ENCODE measurements at places on chromosomes 4 and X.

DNA sequence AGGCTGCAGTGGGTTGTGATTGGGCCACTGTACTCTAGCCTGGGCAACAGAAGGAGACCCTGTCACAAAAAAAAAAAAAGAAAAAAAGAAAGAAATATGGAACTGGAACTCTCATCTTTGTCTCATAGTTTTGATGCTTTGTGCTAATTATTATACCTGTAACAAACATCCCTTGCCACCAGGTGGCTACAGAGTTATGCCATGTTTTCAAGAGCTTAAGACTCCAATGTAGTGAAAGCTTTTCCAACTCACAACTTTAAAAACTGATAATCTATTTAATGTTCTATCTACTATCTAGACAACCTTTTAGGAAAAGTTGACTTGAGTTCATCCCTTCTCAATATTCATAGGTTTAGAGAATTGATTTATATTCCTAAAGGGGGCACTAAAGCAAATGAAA, 42.4 kb downstream of the HTR2C start:
- no peak for DNase-seq

DNA sequence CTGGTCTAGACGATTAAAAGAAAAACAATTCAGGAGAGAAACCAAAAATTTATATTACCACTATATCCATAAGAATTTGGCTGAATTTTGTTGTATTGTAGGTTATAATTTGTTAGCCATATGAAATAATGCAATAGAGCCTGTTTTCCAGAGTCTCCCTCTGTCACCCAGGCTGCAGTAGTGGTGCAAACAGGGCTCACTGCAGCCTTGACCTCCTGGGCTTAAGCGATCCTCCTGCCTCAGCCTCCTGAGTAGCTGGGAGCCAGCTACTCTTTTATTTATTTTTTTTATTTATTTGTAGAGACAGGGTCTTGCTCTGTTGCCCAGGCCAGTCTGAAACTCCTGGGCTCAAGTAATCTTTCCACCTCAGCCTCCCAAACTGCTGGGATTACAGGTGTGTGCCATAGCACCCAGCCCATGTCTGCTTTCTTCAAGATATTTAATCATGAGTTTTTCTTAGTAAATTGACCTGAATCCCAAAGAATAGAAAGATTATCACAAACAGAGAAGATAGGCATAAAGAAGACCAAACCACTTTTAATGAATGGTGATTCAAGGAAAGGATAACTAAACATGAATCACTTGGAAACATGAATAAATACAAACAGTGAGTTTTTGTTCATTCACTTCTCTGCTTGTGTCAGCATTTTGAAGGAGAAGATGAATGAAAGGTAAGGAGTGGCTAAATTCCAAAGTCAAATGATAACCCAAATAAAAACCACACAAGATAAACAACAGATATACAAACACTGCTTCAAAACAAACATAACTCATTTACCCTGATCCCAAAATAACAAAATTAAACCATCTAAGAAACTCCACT, 82.1 kb downstream of the PPP3CA start:
- no peak for DNase-seq

DNA sequence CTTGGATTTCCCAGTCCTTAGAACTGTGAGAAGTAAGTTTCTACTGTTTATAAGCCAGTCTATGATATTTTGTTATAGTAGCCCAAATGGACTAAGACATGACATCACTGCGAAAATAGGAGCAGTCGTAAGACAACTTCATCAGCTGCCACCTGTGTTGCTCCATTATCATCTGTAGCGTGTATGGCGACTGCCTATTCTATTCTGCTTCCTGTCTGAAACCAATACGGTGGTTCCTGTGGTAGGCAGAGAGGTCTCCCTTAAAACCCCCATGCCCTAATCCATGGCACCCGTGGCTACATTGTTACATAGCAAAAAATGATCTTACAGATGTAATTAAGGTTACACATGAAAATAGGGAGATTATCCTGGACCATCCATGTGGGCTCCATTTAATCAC, 105.4 kb upstream of the FAT1 start:
- DNase-seq = no peak

DNA sequence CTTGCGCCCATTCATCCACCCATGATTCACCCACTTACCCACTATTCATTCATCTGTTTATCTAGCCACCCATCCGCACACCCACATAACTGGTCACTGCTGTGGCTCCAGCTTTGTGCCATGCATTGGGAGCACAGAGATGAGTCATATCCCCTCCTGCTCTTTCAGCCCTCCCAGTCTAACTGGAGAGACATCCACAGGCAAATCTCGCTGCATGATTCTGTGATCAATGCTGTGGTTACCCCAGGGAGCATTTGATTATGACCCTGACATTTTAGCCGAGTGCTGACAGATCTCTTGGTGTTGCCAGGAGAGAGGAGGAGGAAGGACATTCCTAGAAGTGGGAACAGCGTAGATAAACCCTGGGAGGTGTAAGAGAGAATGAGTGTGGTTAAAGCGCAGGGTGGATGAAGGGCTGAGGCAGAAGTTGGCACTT, 10.4 kb upstream of the PORCN start:
- no peak for DNase-seq

GRCh38 chrX:135275973-135276372, 24.1 kb downstream of the ETDA start:
- DNase-seq = no peak

DNA sequence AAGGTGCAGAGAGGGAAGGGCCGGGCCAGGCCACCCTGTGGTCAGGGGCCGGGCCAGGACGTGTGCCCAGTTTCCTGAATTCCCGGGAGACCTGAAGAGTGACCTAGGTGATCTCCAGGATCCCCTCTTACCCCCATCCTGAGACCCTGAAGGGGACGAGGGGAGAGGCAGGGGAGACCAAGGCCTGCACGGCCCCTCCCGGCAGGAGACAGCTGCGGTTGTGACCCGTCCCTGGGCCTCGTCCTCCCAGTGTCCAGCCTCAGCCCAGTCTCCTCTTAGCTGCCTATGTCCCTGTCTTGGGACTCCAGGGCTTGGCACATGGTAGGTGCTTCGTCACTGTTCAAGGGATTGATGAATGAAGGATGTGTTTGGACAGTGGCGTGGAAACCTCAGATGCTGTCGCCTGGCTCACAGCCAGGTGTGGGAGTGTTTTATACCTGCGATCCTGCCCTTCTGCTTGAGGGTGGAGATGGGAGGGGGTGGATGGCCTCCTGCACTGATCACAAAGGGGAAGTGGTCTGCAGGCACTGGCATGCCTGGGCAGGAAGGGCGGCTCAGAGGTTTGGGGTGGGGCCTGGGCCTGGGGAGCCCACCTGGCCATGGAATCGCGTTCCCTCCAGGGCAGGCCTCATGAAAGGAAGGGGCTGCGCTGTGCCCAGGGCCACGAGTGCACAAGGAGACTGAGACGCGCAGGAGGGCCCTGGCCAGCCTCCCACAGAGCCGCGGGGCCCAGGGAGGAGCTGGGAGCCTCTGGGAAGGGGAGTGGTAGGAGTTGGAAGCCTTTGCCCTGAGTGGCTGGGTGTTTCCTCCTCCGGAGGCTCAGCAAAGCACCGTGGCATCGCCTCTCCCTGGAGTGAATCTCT, 6.9 kb downstream of the SH3TC1 start:
- DNase-seq = no peak

GRCh38 chrX:129522184-129523078, 859 bp downstream of the SMARCA1 start:
- DNase-seq = no peak

DNA sequence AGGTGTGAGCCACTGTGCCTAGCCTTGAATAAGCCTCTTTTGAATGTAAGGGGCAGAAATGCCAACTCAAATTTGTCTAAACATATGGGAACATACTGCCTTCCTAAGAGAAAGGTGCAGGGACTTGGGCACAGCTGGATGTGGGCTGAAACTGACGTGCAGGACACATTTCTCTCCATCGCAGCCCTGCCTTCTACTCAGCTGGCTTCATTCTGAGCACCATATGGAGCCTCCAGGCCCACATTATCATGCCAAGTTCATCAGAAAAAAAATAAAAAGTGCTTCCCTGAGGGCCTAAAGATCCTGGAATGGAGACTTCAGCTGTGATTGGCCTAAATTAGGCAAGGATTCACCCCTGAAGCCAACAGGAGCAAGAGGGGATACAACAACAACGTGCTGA, 386.2 kb downstream of the RAB28 start:
- no peak for DNase-seq

GRCh38 chrX:101057093-101057714, 5.3 kb upstream of the TRMT2B start:
- DNase-seq = no peak

DNA sequence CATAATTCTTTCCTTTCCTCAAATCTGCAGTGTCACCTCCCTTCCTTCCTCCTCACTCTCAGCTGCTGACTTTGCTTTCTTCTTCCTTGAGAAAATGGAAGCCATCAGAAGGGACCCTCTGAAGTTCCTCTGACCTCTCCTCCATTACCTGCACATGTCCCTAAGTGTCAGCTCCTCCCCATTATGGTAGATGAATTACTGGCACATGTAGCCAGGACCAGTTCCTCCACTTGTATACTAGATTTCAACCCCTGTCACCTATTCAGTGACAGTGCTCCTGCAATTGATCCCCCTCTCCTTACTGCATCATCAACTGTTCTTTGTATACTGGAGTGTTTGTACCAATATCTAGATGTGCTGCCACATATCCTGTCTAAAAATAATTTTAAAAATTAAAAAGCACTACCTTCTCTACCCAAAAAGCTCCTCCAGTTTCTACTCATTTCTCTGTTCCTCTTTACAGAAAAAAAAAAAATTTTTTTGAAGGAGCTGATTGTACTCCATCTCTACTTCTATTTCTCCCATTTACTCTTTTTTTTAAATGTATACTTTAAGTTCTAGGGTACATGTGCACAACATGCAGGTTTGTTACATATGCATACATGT, 78.6 kb downstream of the CLCN5 start:
- no peak for DNase-seq

GRCh38 chr4:86934147-86934770, 552 bp upstream of the AFF1 start:
- DNase-seq = no peak

- no peak for DNase-seq
Observed at GRCh38 chr4:68797618-68798017, 18.2 kb upstream of the UGT2B10 start.

DNA sequence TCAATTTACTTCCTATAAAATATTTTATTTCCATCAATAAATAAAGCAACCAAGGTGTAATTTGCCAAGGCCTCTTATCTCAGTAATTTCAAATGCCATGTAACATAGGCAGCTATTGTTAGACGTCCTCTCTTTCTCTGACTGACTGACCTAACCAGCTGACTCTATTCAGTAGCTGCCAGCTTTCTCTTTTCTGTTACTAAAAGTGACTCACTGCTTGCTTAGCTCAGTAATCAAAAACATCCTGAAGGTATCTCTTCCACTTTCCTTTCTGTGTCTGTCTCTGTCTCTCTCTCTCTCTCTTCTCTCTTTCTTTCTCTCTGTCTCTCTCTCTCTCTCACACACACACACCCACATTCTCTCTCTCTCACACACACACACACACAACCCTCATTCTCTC, 134.2 kb downstream of the SPOCK3 start:
- DNase-seq = no peak

DNA sequence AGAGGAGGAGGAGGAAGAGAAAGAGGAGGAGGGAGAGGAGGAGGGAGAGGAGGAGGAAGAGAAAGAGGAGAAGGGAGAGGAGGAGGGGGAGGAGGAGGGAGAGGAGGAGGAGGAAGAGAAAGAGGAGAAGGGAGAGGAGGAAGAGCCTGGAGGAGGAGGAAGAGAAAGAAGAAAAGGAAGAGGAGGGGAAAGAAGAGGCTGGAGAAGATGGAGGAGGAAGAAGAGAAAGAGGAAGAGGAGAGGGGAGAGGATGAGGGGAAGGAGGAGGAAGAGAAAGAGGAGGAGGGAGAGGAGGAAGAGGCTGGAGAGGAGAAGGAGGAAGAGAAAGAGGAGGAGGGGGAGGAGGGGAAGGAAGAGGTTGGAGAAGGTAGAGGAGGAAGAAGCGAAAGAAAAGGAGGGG, 46.0 kb upstream of the SHOX start:
- DNase-seq = no peak

GRCh38 chr4:176565049-176565448, 227.7 kb downstream of the VEGFC start:
- DNase-seq = no peak

DNA sequence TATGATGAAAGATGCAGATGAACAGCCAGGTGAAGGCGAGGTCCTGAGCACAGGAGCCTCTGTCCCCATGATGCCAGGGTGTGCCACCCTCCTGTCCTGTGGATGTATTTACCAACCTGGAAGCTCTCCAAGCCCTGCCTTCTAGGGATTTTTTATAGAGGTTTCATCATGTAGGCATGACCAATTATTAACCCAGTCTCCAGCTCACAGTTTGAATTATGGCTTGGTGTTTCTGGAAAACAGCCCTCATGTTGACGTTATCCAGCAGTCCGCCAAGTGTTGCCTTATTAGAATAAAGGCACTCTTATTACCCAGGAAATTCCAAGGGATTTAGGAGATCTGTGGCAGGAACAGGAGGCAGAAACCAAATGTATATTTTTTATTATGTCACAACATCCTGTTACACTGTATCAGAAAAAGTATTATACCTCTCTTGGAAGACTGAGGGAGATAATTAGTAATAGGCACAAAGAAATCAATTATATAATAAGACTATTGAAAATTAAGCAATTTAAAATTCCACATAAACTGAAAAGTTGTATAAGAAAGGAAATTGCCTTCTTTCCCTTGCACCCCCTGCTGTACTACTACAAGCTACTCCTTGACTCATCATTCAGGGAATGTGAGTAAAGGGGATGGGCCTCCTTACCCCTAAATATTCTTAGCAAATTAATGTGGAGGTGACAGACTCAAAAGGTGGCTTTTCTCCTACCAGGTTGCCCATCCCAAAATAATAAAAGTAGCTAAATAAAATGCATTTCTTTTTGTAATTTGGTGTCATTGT, 129.6 kb downstream of the ZNF330 start:
- no peak for DNase-seq

DNA sequence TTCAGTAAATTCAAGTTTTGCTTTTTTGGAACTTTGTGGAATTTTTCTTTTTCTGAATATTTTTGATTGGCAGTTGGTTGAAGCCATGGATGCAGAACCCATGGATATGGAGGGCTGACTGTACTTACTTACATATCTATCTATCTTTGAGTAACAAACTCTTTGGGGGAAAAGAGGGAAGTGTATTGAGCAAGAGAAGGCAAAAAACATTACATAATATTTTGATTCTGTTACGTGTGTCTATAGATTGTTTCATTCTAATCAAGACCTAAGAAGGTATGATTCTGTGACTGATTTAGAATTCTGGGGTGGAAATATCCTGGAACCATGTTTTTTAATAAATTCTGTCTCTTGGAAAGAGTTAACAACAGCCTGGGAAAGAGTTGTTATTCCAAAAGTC, 31.5 kb downstream of the GRSF1 start:
- no peak for DNase-seq

Data from activated effector memory CD4-positive, alpha-beta T cell treated with Interleukin-2 at 50 U/mL for 16 hours (primary cell).